ENCODE measurements at places on chromosomes 12 and 14. TPM values are rescaled to one million over a fixed set of nuclear protein-coding genes. Genes with fewer than 3 reads are reported as not detected.

GRCh38 chr12:64009321-64010068 lies 165.0 kb downstream of the SRGAP1 start:
- no peak for DNase-seq

DNA sequence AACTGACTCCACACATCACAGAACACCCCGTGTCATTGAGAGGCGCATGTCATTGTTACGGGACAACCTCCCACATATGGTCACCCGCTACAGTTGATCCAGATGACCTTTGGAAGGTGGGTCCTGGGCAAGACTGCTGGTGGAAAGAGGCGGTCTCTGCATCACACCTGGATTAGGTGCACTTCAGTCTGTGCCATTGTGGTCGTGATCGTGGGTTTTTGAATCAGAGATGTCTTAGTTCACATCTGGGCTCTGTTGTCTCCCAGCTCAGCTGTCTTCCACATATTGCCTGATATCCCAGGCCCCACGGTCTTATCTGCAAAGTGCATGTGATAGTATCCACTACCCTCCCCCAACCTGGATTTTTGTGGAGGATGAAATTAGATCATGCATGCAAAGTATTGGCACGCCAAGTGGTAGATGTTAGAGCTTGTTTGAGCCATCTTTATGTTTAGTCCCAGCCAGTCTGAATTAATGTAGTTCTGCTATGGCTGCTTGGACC lies 208.7 kb upstream of the FOXN3 start:
- no peak for DNase-seq

Gene KLHDC1
- 4.9 TPM for polyA plus RNA-seq

Gene BDKRB2
- polyA plus RNA-seq = 9.1 TPM

Gene OR6C6
- not detected for polyA plus RNA-seq

DNA sequence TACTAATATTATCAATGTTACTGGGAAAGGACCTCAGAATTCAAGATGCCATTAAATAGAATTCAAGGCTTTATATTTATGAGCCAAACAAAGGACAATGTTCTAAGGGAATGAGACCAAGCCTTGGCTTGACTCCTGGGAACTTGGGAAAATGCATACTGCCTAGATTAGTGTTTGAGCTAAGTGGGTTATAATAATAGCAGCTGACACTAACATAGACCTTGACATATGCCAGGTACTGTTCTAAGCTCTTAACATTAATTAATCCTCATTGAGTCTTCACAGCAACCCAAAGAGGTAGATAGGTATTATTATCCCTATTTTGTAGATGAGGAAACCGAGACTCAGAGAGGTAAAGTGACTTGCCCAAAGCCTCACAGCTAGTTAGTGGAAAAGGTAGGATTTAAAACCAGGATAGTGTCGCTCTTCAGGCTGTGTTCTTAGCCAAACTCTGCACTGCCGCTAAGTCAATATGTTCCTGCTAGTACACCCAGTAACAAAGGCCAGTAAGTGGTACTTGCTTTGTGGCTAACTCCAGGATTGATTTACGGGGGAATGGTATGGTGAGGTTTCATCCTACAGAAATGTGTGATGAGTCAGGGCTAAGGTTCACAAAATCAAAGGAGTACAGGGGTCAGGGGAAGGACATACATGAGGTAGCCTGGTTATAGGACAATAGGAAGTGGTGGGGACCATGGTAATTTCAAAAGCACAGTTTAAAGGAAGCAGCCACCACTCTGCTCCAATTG lies 35.8 kb upstream of the PRKAB1 start:
- no peak for DNase-seq

- DNase-seq = no peak
Observed at GRCh38 chr12:94813314-94813713, 163.0 kb upstream of the TMCC3 start.
